ENCODE measurements at places on chromosomes 7 and 10.

- no peak for DNase-seq
Observed at GRCh38 chr10:2981361-2981801, 86.0 kb upstream of the PFKP start.

- DNase-seq, result no peak
Observed at GRCh38 chr7:8125680-8126444, 136.1 kb downstream of the ICA1 start.

GRCh38 chr7:141590666-141591065 is 39.5 kb downstream of the AGK start:
- DNase-seq, result no peak

DNA sequence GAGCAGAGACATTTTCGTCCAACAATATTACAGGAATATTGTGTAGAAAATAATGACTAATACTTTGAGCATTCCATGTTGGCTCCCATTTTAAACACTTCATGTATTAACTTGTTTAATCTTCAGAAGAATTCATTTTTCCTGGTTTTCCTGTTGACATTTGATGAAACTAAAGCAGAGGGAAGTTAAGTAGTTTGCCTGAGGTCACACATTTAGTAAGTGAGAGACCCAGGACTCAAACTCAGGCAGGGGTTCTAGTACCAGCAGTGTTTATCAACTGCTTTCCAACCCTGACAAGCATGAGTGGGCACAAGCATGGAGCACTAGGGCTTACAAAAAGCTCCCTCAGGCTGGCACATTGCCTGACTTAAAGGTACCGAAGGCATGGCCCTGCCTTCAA is 719.1 kb downstream of the AUTS2 start:
- DNase-seq, result no peak

DNA sequence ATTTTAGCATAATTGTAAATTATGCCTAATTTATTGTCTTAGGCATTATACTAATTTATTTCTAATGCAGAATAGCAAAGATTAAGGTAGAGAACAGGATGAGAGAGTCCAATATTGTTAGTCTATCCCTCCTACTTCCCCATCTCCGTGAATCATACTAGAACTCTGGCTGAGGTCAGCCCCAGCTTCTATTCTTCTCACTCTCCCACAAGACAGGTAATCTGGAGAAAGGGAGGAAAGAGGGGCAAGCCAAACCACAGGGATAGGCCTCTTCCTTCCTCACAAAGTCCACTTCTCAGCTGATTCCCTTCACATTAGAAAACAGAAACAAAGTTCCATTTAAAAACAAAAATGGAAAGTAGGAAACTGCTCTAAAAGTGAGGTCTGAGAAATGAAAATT is 117.5 kb upstream of the LAMB4 start:
- no peak for DNase-seq

- no peak for DNase-seq
Observed at GRCh38 chr7:16514271-16514670, 12.4 kb upstream of the LRRC72 start.

DNA sequence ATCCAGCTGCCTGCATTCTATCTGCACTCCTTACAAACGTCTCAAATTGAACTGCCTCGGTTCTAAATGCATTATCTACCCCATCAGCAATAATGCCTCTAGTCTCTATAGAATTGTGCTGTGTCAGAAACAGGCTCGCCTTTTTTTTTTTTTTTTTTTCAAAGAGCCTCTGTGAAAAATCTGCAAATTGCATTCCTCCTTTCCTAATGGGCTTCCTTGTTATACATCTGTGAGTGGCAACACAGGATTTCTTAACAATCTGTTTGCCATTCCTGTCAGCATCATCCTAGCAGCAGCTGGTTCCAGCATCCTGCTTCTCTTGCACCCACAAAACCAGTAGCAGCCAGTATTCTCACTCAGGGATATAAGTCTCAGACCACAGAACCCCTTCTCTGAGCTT is 413.5 kb upstream of the SEMA3D start:
- DNase-seq, result no peak

DNA sequence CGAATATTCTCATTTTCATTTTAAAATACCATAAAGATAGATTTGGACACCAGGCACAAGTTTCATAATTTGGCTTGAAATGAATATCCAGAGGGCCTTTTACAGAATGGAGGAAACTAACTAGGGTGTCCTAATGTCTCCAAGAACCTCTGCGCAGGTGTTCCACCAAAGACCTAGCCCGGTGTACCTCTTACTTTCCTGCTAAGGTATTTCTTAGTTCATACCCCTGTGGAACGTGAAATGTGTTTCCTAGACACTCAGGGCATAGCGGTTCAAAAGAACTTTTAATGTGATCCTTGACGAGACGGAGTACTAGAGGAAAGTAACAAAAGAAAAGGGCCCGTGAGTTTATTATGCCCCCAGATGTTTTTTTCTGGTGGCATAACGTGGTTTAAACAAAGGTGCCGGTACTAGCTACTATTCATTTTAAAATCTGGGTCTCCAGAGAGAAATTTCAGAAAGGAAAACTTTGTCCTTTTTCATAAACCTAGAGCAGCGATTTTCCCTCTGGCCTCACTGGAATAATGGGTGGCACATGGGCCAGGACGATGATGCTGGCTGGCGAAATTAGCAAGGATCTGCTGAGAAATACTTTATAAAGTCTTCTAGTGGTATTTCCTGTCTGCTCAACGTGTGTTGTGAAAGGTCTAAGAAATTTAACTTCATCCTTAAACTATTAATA is 1.4 kb downstream of the APBB1IP start:
- peak; percentile 17 for DNase-seq

DNA sequence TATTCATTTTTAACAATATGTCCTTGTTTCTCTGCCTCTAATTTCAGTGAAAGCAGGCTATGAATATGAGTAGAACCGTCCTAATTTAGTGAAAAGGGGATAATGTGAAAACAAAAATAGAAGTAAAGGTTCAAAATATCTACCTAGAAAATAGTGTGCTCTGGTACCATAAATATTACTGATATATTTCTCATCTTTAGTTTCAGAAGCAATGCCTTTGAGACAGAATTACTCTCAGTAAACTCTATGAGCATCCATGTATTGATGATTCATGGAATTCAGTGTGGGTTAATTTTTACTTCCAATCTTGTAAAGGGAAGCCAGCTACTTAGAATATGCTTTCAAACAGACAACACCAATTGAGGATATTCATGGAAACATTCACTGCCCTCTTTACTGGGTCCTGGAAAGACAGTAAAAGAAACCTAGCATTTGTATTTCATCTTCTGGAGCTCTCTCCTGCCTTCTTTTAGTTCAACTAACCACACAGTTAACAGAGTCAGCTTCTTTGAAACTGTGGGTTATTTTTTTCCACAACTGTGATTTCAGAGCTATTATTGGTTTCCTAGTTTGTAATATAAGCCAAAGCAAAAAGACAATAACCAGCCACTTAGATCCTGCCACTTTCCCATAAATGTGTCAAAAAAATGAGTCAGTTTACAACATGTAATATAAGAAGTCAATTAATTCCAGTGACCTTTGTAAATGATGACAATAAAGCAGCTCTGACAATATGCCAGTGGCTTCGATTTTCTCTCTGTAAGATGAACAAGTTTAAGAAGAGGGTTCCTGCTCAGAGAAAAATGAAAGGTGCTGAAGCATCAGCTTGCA is 1.7 kb downstream of the LRRN3 start:
- no peak for DNase-seq

DNA sequence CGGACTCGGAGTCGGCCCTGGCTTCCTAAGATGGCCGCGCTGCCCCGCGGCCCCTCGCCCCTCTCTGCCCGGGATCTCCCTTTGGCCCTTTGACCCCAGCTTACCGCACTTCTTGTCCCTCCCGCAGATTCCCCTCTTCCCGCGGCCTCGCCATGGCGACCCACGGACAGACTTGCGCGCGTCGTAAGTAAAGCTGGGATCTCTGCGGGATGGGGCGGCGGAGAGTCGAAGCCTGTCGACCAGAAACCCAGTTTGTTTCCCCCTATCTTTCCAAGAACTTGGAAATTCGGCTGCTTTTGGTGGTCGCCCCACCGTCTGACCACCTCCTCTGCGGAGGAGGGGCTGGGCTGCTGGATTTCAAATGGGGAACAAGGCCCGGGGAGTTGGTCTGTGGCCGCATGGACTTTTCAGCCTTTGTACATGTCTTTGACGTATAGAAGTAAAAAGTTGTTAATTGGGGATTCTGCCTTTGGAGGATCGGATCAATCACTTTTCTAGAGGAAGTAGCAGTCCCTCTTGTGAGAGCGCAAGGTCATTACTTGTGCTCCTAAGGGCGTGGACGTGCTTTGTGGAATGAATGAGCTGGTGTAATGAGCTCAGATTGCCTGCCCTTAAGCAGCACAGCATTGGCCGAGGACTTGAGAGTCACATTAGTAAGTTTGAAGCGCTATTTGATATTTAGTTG is 553 bp downstream of the VDAC2 start:
- DNase-seq, result peak; percentile 62

GRCh38 chr7:116305485-116306408 is 95.4 kb downstream of the TES start:
- no peak for DNase-seq

- DNase-seq, result no peak
Observed at GRCh38 chr7:96331233-96331632, 9.3 kb upstream of the SLC25A13 start.

DNA sequence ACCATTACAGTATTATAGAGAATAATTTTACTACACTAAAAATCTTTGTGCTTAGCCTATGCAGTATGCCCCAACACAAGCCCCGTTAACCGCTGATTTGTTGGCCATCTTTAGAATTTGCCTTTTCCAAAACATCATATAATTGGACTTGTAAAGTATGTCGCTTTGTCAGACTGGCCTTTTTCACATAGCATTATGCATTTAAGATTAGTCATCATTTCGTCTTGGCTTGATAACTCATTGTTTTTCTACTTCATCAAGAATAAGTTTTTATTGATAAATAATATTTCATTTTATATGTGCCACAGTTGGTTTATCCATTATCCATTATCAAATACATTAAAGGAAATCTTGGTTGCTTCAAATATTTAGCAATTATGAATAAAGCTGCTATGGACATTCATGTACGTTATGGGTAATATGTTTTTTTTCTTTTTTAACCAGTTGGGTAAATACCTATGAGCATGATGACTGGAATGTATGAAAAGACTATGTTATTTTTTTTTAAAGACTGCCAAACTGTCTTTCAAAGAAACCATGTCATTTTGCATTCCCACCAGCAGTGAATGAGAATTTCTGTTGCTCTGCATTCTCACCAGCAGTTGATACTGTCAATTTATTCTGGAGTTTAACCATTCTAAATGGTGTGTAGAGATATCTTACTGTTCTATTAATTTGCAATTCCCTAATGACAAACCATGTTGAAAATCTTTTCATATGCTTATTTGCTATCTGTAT is 273.1 kb upstream of the KCND2 start:
- no peak for DNase-seq

DNA sequence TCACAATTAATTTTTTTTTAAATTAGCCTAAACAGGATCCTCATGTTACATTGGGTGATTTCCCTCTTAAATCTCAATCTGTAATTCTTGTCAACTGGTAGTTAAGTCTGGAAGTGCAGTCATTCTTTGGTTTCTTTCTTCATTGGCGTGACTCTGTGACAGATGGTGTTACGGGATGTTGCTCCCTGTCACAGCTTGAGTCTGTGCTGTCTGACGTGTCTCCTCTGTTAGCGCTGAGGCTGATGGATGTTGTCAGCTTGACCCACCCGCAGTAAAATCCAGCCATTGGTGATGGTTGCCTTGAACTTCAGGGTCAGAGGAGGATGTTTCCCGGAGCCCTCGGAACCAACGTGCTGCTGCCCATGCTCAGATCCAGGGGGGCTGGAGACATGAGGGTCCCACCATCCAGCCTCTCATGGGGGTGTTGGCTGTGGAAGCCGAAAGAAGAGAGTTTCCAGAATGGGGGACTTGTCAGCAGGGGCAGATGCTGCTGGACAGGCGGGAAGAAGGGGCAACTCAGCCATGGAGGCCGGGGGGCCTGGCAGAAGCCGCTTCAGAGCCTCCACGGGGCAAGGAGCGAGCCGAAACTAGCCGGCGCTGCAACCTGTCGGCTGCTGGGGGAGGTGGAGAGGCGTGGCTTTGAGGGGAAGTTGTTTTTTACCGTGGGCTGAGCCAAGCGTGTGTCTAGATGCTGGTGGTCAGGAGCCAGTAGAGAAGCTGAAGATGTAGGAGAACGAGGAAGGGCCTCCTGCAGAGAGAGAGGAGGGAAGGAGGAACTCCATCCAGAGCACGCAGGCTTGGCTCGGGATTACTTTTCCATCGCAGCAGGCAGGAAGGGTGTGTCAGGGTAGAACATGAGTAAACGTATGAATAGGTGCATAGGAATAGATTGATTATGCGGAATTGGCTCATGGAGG is 3.5 kb downstream of the SUN1 start:
- DNase-seq, result no peak

GRCh38 chr7:48515171-48515570 is 343.9 kb downstream of the ABCA13 start:
- no peak for DNase-seq

- DNase-seq, result no peak
Observed at GRCh38 chr10:86046845-86047460, 319.6 kb downstream of the GRID1 start.

- no peak for DNase-seq
Observed at GRCh38 chr10:42990721-42991441, 86.0 kb upstream of the RET start.

GRCh38 chr10:111698711-111699110 is 484.9 kb downstream of the GPAM start:
- DNase-seq, result no peak

DNA sequence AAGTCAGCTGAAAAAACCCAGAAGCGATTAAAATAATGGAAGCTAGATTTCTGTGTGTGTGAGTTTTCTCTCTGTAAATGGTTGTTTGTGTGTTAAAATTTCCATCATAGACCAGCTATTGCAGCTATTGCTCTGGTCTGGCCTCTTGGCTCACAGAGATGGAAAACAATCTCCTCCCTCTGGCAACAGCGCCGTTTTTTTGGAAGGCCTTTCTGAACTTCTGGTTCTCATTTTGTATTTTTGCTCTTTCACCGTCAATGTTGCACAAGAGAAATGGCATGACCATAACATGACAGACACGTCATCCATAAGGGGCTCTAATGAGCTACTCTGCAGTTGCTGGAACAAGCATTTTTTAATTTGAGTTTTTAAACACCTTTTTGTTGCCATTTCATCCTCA is 91.0 kb downstream of the CUBN start:
- no peak for DNase-seq

- DNase-seq, result no peak
Observed at GRCh38 chr7:74294191-74294998, 5.2 kb downstream of the CLIP2 start.

DNA sequence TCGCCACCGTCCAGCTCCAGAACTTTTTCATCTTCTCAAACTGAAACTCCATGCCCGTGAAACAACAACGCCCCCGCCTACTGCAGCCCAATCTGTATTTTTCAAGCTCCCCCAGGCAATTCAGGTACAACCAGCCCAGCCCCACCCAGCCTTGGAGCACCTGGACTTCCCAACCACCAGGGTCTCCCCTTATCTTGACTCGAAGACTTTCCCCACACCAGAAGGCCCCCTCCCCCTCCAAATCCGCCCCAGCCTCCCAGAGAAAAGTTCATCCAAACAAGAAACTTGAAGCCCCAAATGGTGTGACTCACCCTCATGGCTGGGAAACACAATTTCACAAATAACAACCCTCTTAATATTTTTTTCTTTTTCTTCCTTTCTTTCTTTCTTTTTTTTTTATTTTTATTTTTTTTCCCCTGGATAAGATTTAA is 10.6 kb downstream of the ZCCHC24 start:
- DNase-seq, result no peak

GRCh38 chr10:46538717-46539426 is 17.6 kb downstream of the GPRIN2 start:
- DNase-seq, result no peak

- no peak for DNase-seq
Observed at GRCh38 chr10:3564346-3565002, 220.5 kb downstream of the KLF6 start.
